ENCODE measurements at places on chromosomes 1 and 21.

- no peak overlapping the region for H3K4me3 ChIP-seq
- no peak for DNase-seq
- peaks cover 3% of the 10 kb centered on the region for H3K27me3 ChIP-seq
- no peaks in the 10 kb centered on the region for H3K36me3 ChIP-seq
- no peaks in the 10 kb centered on the region for H3K4me1 ChIP-seq
- H3K27ac ChIP-seq = no peak overlapping the region
Observed at GRCh38 chr1:87810166-87810565, 481.5 kb downstream of the LMO4 start.

DNA sequence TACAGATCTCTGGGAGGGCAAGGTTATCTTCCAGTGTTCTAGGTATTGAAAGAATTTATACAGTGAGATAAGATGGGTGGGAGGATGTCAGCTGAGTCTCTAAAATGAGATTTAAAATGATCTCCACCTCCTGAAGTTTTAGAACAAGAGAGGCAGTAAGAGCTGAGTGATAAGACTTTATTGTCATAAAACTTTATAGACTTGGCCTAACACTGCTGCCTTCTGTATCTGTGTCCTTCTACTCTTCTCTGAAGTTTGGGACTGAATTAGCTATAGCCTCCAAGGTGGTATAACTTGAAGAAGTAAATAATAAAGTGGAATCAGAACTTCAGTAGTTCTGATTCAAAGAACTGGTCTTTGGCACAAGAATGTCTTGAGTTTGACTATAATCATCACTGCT, 48.3 kb downstream of the SUCO start:
- H3K27ac ChIP-seq = no peak overlapping the region
- H3K36me3 ChIP-seq = peaks cover 65% of the 10 kb centered on the region
- no peaks in the 10 kb centered on the region for H3K27me3 ChIP-seq
- peaks cover 22% of the 10 kb centered on the region for H3K4me1 ChIP-seq
- no peak overlapping the region for H3K4me3 ChIP-seq

GRCh38 chr1:9881838-9882249, 28.2 kb downstream of the CTNNBIP1 start:
- H3K4me1 ChIP-seq = peaks cover 17% of the 10 kb centered on the region
- no peaks in the 10 kb centered on the region for H3K27me3 ChIP-seq
- H3K27ac ChIP-seq = peak overlapping the region; percentile 53
- no peaks in the 10 kb centered on the region for H3K36me3 ChIP-seq
- H3K4me3 ChIP-seq = no peak overlapping the region

- H3K36me3 ChIP-seq = peaks cover 88% of the 10 kb centered on the region
- peaks cover 1% of the 10 kb centered on the region for H3K4me1 ChIP-seq
- H3K4me3 ChIP-seq = no peak overlapping the region
- no peaks in the 10 kb centered on the region for H3K27me3 ChIP-seq
Observed at GRCh38 chr21:43015906-43016540, 41.7 kb downstream of the PKNOX1 start.

DNA sequence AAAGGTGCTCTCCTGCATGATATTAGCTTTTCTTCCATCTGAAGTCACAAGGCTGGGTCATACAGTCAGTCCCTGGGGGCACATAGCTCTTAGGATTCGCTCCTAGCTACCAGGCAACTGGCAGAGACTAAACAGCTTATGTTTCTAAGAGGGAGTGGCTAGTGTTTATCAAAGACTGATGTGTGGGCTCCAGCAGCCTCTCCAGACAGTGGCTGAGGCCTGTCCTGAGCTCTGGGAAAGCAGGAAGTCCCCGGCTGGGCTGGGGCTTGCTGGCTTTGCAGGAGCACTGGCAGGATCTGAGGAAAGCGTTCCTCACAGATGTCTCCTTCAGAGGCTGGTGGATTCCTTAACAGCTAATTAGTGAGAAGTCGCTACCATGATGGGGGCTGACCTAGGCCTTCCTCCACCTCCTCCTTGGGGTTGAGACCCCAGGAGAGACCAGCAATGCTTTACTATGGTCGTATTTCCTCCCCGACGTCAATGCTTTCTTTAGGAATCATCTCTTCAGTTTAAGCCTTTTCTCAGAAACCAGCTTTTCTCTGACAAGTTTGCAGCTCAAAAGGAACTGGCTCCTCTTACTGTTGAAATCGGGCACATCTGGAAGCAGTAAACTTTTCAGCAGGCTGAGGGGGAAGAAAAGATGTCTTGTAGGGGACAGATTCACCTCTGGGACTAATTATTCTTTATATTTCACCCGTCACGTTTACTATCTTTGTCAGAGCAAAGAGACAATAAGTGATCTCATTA, 33.5 kb upstream of the HHAT start:
- DNase-seq = no peak
- peaks cover 75% of the 10 kb centered on the region for H3K27me3 ChIP-seq
- peaks cover 5% of the 10 kb centered on the region for H3K4me1 ChIP-seq
- no peak overlapping the region for H3K27ac ChIP-seq
- H3K36me3 ChIP-seq = no peaks in the 10 kb centered on the region

DNA sequence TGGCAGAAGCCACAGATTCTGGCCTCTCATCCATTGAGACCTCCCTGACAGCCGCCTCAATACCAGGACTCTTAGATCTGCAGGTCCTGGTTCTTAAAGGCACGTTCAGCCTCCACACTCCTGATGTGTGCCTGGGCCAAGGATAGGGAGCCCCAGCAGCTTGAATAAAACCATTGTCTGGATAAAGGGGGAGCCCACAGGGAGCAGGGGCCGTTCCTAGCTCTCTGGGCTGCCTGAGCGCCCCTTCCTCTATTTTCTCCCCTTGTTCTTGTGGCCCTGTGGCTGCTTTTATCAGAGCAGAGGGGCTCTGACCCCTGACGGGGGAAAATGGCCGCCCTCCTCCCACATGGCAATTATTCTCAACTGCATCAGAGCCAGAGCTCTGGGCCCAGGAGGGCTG, 200.8 kb downstream of the HUNK start:
- no peak overlapping the region for H3K4me3 ChIP-seq
- no peak for DNase-seq
- H3K27ac ChIP-seq = no peak overlapping the region
- no peaks in the 10 kb centered on the region for H3K36me3 ChIP-seq
- peaks cover 7% of the 10 kb centered on the region for H3K27me3 ChIP-seq

DNA sequence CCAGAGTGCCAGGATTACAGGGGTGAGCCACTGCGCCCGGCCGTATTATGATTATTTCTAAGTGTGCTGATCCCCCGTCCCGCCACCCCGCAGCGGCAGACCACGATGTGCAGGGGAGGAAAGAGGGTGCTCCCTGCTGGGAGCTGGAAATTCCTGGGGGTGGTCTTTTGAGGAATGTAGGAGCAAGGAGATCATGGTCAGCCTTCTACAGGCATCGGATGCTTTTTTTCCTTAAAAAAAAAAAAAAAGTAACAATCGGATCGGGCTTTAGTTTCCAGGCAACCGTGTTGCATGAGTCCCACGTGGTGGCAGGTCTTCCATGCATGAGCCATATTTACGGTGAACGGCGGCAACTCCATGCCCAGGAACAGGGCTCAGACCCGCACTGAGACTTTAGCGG, 74.2 kb upstream of the COX20 start:
- H3K4me3 ChIP-seq = no peak overlapping the region
- DNase-seq = no peak
- no peak overlapping the region for H3K27ac ChIP-seq
- H3K36me3 ChIP-seq = no peaks in the 10 kb centered on the region
- peaks cover 7% of the 10 kb centered on the region for H3K27me3 ChIP-seq

DNA sequence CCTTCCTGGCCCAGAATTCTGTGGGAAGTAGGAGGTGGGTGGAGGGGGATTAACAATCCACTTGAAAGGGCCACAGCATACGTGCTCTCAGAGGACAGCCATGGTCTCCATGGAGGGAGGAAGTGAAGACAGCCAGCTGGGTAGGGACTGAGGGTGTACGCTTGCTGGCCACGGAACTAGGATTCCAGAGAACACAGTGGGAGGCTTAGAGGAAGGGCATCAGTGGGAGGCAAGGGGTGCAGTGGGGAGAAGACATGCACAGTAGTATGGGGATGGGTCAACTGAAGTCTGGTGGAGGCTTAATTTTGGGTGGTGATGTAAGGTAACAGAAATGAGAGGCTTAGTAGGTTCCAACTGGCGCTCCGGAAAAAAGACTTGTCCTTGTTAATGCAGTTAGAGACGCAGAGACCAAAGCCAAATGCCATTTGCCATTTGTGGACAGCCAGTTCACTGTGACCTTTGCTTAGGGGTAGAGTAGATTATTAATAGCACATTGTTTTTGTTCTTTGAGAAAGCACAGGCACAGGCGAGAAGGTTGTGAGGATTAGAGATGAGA, 103.0 kb downstream of the ZSCAN20 start:
- no peak overlapping the region for H3K27ac ChIP-seq
- H3K36me3 ChIP-seq = no peaks in the 10 kb centered on the region
- H3K4me1 ChIP-seq = no peaks in the 10 kb centered on the region
- peaks cover 65% of the 10 kb centered on the region for H3K27me3 ChIP-seq
- DNase-seq = no peak
- H3K4me3 ChIP-seq = no peak overlapping the region

DNA sequence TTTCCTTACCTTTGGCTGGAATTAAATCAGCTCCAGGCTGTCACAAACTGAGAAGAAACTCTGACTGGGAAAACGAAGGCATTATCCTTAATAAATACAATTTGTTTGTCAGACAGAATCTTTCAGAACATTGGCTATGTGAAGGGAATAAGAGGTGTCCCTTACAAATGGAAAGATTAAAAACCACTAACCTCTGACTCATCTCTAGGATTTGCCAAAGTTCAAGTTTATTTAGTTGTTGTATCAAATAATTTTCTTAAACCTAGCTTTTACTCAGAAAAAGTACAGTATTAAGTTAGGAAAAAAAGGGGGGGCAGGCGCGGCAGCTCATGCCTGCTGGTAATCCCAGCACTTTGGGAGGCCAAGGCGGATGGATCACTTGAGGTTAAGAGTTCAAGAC, 15.7 kb downstream of the SERTAD4 start:
- peaks cover 83% of the 10 kb centered on the region for H3K27me3 ChIP-seq
- DNase-seq = no peak
- H3K4me1 ChIP-seq = peaks cover 35% of the 10 kb centered on the region
- H3K4me3 ChIP-seq = no peak overlapping the region

DNA sequence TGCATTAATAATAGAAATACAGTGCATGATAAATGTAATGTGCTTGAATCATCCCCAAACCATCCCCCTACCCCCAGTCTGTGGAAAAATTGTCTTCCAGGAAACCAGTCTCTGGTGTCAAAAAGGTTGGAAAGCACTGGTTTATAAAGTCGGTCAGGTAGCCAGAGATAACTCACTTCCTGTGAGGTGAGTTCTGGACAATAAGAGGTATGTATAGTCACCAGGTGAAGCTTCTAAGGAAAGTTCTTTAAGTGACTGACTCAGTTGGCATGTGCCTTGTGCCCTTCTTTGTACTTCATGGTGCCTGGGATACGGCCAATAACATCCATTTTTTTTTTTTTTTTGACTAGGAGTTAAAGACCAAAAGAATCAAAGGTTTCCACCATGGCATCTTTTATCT, 103.7 kb downstream of the GPATCH2 start:
- H3K27me3 ChIP-seq = no peaks in the 10 kb centered on the region
- no peaks in the 10 kb centered on the region for H3K4me1 ChIP-seq
- no peak overlapping the region for H3K4me3 ChIP-seq
- H3K36me3 ChIP-seq = peaks cover 18% of the 10 kb centered on the region
- H3K27ac ChIP-seq = no peak overlapping the region
- DNase-seq = no peak

GRCh38 chr1:186781730-186782129, 47.0 kb upstream of the PLA2G4A start:
- H3K4me3 ChIP-seq = no peak overlapping the region
- H3K27me3 ChIP-seq = no peaks in the 10 kb centered on the region
- H3K36me3 ChIP-seq = no peaks in the 10 kb centered on the region
- no peaks in the 10 kb centered on the region for H3K4me1 ChIP-seq
- DNase-seq = no peak

DNA sequence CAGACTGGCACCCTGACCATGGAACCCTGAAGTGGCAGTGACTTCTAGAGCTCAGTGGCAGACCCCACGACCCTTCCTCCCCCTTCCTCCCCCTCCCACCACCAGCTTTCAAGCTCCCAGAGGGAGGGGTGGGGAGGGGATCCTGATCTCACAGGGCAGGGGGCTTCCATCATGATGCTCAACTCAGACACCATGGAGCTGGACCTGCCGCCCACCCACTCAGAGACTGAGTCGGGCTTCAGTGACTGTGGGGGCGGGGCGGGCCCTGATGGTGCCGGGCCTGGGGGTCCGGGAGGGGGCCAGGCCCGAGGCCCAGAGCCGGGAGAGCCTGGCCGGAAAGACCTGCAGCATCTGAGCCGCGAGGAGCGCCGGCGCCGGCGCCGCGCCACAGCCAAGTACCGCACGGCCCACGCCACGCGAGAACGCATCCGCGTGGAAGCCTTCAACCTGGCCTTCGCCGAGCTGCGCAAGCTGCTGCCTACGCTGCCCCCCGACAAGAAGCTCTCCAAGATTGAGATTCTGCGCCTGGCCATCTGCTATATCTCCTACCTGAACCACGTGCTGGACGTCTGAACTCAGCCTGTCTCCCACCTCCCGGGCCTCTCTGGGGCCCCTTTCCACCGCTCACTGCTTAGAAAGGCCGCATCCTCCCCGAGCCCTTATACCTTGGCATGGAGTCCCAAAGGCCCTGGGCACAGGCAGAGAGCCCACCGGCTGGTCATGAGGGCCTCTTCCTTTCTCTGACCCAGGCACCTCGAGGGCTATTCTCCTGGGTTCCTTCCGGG, 3.9 kb downstream of the NHLH1 start:
- H3K27ac ChIP-seq = no peak overlapping the region
- H3K4me1 ChIP-seq = peaks cover 4% of the 10 kb centered on the region
- DNase-seq = no peak

DNA sequence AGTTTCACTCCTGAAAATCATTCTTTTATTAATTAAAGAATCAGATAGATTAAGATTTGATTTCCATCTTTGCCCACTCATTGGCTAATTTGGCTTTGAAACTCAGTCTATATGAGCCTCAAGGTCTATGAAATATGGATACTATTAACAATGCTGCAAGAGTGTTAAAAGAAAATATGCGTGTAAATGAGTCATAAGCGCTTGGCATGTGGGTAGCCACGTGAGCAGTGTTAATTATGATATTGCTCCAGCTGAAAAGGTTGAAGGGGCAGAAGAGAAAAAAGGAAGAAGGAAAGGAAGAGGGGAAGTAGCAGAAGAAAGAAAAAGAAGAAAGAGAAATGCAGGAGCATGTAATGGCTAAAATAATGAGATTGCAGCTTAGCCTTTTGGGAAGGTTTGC, 151.4 kb downstream of the CHRM3 start:
- H3K4me1 ChIP-seq = no peaks in the 10 kb centered on the region
- no peak for DNase-seq
- H3K27me3 ChIP-seq = no peaks in the 10 kb centered on the region
- no peak overlapping the region for H3K4me3 ChIP-seq

DNA sequence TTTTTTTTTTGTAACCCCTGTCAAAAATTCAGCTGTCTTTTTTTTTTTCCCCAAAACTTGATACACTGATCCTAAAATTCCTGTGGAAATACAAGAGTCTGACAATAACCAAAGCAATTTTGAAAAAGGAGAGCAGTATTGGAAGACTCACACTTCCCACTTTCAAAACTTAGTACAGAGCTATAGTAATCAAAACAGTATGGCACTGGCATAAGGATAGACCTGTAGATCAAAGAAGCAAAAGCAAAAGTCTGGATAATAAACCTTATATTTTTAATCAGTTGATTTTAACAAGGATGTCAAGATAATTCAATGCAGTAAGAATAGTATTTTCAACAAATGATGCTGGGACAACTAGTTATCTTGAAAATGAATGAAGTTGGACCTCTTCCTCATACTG, 17.3 kb downstream of the FBXO28 start:
- H3K27me3 ChIP-seq = no peaks in the 10 kb centered on the region
- no peak overlapping the region for H3K27ac ChIP-seq

Data from activated T-cell treated with anti-CD3 and anti-CD28 coated beads, Interleukin-2, amount 50 U/mL, for 24 hours (primary cell).